LoVo (cell line): ENCODE measurements at places on chromosomes 1 and 21.

DNA sequence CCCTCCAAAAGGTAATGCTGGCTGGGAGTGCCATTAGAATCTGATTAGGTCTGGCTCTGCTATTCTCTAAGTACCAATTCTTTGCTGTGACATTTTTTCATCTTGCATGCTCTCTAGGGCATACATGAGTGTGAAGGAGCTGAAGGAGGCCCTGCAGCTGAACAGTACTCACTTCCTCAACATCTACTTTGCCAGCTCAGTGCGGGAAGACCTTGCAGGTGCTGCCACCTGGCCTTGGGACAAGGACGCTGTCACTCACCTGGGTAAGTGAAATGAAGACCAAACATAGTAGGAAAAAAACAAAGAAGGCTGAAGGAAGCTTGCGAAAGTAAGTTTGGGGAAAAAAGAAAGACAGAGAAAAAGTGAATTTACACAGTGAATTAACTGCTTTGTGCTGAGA is 207.9 kb downstream of the PAPPA2 start:
- DNase-seq = no peak

GRCh38 chr1:184624051-184624450 is 130.6 kb downstream of the EDEM3 start:
- no peak for DNase-seq

DNA sequence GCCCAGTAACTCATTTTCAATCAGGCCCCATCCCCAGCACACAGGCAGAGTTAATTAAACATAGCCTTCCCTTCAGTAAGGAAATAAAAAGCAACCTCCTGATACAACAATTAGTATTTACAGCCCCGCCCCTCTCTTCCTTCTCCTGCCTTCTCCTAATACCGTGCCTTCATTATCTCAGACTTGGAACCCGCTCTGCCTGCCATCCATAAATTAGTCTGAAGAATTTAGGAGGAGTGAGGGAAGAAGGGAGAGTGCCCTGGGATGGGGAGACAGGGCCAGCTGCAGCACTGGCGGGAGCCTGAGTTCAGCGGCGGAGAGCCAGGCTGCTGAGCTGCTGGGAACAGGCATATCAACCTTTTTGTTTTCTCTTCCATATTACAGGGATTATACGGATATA is 172.8 kb downstream of the ACTL8 start:
- DNase-seq = no peak

DNA sequence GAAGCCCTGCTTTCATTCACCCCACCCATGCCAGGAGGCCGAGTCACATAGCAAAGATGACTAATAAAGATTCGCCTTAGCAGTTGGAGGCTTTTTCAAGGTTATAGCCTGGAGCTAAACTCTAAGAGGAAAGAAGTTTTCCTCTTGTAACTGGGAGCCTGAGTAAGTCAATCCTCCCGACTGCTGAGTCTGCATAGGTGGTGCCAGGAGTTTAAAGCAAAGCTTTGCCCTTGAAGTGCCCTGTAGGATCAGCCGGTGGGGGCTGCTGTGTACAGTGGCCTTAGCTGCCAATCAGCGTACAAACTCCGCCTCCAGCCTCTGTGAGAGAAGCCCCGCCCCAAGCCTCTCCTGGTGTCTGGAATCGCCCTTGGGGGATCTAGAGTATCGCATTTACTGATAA is 147.5 kb upstream of the SPATA6 start:
- DNase-seq = no peak

DNA sequence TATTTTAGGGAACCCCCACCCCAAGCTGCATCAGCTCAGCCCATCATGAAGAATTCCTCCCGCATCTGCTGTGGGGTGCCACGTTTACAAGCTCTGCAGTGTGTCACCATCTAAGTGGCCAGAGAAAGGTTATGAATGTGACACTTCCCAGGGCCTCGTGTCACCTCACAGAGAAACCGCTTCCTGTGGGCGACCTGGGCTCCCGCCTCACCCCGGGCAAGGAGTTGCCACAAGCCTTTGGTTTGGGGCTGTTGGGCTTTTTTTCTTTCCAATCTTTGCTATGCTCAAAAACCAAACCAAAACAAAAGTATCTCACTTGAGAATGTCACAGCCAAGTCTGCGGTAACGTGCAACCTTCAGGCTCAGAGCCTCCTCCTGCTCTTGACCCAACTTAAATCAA is 82.1 kb upstream of the ARHGEF16 start:
- no peak for DNase-seq

- DNase-seq = no peak
Observed at GRCh38 chr21:37219761-37220432, 47.2 kb downstream of the VPS26C start.

DNA sequence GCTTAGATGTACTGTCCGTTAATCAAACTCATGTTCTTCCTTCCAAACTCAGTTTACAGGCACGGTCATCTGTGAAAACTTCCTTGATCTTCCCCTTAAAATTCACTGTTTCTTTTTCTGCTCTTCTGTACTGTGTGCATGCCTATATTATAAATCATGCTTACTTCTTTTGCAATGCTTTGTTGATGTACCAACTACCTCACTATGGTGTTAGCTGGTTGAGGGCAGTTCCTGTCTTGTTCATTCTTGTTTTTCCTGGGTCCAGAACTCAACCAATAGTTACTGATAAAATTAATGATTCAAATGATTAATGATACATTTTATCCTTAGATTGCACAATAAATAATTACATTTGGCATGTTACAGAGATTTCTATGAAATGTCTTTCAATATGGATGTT is 163.8 kb downstream of the CHRM3 start:
- DNase-seq = no peak

GRCh38 chr1:198423673-198424072 is 116.8 kb downstream of the ATP6V1G3 start:
- no peak for DNase-seq

GRCh38 chr1:100034470-100034869 is 64.7 kb downstream of the SLC35A3 start:
- no peak for DNase-seq

DNA sequence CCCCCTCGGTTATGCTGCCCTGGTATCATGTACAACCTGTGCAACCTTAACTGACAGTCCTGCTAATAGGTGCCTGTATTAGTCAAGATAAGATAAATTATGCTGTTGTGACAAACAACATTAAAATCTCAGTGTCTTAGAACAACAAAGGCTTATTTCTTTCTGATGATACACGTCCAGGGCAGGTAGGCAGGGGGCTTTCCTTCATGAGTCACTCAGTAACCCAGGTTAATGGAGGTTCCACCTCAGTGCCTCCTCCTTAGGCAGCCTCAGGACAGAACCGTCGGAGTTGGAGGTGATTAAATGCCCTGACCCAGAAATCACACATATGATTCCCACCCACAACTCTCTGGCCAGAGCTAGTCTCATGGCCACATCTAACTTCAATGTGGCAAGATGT is 94.6 kb upstream of the CASZ1 start:
- no peak for DNase-seq

- no peak for DNase-seq
Observed at GRCh38 chr1:231541842-231542241, 13.4 kb downstream of the TSNAX start.

DNA sequence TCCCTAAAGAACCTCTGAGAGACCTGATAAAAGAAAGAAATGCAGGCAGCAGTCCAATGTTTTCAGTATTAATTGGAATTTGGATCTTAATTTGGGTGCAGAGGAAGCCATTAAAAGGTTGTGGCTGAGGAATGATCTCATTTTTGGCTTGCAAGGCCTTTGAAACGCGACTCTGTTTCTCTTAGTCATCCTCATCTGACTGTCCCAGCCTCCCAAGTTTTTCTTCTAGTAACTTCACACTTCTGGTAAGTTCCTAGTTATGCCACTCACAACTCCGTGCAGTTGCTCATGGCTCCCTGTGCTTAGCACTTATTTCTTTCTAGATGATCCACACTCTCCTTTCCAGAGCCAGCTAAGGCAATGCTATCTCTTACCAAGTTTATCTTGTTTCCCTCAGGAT is 147.4 kb upstream of the USP24 start:
- DNase-seq = no peak

DNA sequence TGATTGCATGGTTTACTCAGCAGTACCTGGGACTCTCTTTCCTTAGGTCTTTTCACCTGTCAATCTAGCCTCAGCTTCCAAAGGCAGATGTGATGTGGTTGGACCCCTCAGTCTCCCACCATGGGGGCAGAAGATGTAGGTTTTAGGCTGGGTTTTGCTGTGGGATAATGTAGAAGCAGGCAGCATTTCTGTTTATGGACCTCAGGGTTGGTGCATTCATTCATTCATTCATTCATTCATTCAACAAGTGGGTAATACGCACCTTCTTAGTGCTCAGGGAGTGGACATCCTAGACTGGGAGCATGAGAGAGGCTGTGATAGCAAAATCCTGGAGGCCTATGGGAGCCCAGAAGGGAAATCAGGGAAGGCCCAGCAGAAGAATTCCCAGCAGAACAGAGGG is 209.6 kb downstream of the TRABD2B start:
- no peak for DNase-seq

- DNase-seq = no peak
Observed at GRCh38 chr1:208028526-208028925, 117.6 kb upstream of the CD34 start.

DNA sequence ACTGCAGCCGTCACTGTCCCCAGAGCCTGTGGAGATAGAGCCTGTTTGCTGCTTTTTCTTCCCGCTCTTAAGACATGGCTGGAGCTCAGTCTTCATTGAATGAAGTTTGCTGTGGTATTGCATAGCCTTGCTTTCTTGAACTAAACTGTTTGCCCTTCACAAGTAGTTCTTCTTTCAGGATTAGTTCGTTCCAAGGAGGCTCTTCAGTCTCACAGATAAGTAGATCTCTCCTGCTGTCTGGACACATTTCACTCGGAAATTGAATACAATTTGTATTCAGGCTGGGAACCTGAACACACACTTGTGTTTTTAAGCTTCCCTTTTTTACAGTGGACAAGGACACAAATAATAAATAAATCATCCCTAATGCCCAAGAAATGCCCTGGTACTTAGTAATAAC is 34.7 kb downstream of the IFNAR1 start:
- no peak for DNase-seq

DNA sequence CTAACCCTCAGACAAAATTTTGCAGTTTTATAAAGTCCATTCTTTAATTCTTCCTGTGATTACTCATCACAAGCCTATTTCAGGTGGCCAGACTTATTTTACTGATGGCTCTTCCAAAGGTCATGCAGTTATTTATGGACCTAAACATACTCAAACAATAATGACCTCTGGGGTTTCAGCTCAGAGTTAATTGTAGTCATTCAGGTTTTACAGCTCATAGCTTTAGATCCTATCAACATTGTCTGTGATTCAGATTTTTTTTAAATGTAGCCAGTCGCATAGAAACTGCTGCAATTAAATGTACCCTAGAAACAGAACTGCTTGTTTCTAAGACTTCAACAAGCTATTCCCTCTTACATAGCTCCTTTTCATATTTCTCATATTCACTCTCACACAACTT is 270.8 kb downstream of the COL11A1 start:
- DNase-seq = no peak

- DNase-seq = peak; percentile 49
Observed at GRCh38 chr1:13828454-13829151, 128.6 kb downstream of the PRDM2 start.
